ENCODE measurements at places on chromosomes 1 and 21.

DNA sequence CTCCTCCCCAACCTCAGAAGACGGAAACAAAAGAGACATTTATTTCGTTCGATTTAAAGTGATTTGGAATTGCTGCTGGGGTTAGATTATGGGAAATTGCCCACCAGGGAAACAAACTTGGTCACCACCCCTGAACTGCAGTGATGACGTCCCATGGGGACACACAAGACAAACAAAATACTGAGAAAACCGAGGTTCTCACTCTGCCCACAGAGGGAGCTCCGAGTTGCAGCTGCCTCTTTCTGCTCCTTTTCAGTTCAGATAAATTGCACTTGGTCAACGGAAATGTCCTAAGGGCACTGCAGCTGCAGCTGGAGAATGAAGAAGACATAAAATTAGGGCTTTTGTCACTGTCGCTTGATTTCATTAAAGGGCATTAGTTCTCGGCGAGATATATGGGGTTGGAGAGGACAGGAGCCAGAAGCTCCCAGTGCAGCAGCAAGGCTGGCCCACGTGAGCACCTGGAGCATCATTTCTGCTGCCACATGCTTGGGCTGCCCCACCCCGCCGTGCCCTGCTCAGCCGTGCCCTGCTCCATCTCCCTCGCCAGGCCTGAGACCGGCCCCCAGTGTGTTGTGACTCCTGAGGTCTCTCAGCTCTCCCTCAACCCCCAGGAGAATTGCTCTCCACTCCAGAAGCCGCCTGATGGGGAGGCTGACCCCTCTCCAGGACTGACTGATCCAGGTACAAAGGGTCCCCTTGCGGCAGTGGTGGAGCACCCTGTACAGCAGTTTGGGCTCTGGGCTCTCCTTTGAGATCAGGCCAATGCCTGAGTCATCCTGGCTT is 231.7 kb upstream of the AJAP1 start:
- DNase-seq = no peak

GRCh38 chr21:44370027-44370735 is 16.8 kb downstream of the TRPM2 start:
- no peak for DNase-seq

DNA sequence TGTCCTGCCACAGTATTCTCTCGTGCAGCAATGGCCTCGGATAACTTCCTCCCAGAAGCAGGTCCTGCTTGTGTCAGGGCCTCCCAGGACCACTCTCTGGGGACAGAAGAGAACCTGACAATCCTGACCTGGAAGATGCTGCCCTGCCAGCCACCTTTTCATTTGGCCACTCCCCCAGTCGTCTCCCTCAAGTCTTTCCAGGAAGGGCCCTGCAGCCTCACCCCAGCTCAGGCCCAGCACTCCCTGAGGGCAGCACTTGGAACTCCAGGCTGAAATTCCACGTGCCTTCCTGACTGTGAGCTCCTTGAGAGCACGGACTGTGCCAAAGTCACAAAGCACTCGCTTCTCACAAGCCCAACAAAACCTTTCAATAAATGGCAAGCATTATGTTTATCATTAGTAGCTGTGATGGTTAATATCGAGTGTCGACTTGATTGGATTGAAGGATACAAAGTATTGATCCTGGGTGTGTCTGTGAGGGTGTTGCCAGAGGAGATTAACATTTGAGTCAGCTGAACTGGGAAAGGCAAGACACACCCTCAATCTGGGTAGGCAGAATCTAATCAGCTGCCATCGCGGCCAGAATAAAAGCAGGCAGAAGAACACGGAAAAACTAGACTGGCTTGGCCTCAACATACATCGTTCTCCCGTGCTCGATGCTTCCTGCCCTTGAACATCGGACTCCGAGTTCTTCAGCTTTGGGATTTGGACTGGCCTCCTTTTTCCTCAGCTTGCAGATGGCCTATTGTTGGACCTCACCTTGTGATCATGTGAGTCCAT is 2.3 kb upstream of the CLEC20A start:
- DNase-seq = no peak

- DNase-seq = no peak
Observed at GRCh38 chr1:203691447-203691846, 64.8 kb downstream of the ATP2B4 start.

Data from SIG-M5 (cell line).